Fibroblast of skin of scalp (primary cell): ENCODE measurements at places on chromosomes 1 and 21.
A peak's percentile ranks its signal among the peaks of the same experiment; 100 is the strongest.

DNA sequence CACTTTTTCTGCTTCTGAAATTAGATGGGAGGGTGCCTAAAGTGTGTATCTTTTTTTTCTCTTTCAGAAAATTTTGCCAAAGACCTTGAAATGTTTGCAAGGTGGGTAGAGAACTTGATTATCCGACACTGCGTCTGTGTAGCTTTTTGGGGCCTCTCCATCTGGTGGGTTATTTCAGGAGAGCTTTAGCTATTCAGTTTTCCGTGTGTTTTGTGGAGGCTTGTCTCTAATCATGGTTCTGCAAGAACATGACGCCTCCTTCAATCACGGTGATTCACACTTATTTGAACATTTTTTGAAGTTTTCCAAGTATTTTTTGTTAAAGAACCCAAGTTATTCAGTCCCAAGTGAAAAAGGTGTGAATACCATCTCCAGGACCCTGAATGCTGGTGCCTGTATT lies 4.4 kb downstream of the CENPS start:
- DNase-seq, result no peak

- no peak for DNase-seq
Observed at GRCh38 chr1:14840374-14840773, 241.9 kb downstream of the KAZN start.

DNA sequence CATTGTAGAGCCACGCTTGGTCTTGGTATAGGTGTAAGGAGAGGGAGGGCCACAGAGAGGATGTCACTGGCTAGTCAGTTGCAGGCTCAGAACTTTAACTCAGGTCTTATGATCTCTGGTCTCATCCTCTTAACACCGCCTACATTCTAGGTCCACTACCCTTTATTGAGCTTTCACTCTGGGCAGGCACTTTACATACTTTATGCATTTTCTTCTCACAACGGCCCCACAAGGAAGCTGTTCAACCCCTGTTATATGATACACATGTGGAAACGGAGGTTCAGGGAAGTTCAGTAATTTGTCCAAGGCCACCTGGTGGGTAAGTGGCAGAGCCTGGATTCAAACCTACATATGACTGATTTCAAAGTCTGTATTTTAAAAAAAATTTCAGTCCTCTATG lies 25.3 kb upstream of the RCAN3 start:
- DNase-seq, result no peak

DNA sequence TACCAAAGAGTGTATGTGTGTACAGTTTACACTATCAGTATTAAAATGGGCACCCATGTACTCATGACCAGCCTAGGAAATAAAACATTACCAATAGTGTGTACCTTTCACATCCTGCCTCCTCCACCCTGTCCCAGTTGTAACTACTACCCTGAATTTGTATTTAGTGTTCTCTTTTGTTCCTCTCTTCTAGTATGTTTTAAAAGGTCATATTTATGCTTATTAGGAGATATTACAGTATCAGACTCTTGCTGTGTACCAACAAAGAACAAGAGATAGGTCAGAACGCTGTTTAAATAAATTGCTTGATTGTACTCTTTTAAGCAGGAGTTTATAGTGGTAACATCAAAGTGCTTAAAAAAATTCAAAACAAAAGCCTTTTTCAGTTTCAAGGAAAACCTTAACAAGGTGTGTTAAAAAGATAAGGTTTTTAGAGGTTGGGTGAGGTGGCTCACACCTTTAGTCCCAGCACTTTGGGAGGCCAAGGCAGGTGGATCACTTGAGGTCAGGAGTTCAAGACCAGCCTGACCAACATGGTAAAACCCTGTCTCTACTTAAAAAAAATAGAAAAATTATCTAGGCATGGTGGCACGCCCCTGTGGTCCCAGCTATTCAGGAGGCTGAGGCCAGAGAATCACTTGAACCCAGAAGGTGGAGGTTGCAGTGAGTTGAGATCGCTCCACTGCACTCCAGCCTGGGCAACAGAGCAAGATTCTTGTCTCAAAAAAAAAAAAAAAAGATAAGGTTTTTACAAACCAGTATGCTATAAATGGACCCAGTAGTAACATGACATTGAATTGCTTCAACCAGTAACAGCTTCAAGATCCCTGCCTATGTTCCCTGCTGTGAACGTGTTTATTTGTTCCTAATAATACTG lies 35.9 kb downstream of the MPZL1 start:
- no peak for DNase-seq

- no peak for DNase-seq
Observed at GRCh38 chr1:222062640-222063039, 320.8 kb upstream of the DUSP10 start.

GRCh38 chr1:246155923-246156322 lies 351.2 kb downstream of the SMYD3 start:
- DNase-seq, result peak; percentile 43

DNA sequence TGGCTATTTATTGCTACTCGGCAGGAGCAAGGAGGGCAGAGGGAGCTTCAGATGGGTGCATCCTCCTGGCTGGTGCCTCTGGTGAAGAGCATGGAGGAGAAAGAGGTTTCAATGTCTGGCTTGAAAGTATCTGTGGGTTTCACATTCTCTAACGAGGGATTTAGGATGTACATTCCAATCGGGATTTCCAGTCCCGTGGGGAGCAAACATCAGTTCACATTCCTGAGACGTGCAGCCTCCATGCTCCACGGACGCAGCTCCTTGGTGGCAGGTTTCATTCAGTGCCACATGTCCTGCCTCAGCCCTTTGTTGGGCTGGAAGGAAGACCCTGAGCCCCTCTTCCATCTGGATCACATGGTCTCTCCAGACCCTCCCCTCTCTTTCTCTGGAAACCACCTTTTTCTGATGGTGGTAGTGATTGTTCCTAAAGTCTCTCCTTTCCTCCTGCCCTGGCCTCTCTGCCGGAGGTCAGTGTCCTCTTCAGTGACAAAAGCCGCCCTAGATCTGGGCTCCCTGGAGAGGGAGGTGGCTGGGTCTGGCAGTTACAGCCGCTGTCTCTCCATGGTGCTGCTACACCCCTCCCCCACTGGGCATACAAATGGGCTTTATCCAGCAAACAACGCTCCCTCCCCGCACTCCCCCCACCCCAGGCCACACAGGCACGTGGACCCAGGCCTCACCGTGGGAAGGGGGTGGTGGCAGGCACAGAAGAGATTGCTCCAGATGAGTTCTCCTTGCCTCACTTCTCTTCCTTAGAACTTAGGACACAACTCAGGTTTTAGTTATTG lies 826 bp upstream of the CA14 start:
- DNase-seq, result peak; percentile 77

DNA sequence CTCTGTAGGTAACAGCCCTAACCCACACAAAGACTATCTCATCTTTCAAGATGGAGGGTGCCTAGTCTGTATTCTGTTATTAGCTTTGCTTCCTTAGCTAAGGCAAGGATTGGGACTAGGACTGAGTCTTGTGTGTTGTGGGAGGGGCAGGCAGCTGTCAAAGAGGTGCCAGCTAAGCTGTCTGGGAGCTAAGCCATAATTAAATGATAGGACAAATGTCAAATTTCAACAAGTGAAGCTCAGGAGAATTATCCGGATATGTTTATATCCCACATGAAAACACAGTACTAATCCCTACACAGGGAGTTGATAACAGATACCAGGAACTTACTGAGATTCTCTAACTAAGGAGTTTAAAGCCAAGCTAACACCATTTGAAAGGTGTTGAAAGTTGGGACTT lies 70.5 kb upstream of the NGF start:
- DNase-seq, result no peak

DNA sequence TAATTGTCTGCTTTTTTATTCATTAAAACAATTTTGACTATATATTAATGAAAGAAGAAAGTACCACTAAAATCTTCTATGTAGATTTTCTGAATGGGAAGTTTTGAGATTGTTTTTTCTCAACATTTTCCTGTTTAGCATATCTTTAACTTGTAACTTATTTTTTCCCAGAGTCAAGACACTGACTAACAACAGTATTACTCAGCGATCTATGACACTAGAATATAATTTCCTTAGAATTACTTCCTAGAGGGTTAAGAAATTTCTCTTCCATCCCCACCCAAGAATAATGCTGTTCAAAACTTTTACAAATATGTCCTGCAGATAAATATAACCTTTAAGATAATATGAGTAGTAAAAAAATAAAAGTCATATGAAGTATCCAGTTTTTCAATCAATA lies 218.2 kb upstream of the NR5A2 start:
- no peak for DNase-seq

- no peak for DNase-seq
Observed at GRCh38 chr1:156276966-156277381, 5.7 kb downstream of the SMG5 start.

DNA sequence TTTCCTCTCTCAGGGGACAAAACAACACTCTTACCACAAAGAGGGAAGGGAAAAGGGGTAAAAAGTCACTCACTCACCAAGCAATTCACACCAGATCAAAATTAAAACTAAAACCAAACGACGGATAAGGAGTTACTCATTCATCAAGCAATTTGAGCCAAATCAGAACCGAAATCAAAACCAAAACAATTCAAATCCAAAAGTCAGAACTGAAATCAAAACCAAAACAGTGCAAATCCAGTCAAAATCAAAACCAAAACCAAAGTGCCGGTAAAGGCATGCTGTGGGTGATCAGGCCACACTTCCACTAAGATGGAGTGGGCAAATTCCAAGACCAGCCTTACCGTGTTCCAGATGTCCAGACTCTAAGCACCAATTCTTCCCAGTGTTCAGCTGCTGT lies 717.9 kb downstream of the AMY1C start:
- no peak for DNase-seq
